ENCODE measurements at places on chromosomes 5 and 9.

GRCh38 chr5:146321571-146321970 is 17.1 kb upstream of the POU4F3 start:
- no peak for DNase-seq

- no peak for DNase-seq
These were observed 21.5 kb upstream of the NEUROG1 start for GRCh38 chr5:135557076-135557838.

DNA sequence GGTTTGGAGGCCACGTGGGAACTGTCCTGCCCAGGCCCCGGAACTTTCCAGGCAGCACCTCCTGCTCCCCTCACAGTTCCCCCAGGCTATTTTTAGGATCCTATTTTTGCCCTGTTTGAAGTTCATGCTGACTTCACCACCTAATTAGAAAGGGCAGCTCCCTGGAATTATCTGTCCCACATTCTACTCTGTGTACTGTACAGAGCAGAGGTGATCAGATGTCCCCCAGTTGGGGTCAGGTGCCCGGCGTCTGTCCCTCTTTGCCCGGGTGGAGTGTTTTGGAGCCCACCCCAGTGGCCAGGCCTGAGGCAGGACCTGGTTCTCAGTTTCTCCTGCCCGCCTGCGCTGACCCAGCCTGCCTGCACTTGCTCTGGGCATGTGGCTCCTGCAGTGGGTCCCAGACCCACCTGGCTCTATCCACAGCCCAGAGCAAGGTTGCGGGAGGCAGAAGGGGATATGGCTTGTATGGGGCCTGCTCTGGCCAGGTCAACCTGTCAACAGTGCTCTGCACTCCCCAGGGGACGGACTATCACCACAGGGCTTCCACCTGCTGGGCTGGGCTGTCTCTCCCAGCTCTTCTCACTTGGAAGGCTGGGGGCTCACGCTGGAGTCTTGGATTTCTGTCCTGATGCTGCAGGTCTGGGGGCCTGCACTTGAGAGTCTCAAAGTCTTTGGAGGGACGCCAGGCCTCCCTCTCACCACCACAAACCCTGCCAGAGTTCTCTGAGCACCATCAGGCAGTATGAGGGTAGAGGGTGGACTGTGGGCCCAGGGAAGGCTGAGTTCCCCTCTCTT is 268.3 kb downstream of the GADD45G start:
- peak; percentile 72 for DNase-seq

GRCh38 chr5:176611435-176611834 is 1.5 kb upstream of the GPRIN1 start:
- DNase-seq, result peak; percentile 84

DNA sequence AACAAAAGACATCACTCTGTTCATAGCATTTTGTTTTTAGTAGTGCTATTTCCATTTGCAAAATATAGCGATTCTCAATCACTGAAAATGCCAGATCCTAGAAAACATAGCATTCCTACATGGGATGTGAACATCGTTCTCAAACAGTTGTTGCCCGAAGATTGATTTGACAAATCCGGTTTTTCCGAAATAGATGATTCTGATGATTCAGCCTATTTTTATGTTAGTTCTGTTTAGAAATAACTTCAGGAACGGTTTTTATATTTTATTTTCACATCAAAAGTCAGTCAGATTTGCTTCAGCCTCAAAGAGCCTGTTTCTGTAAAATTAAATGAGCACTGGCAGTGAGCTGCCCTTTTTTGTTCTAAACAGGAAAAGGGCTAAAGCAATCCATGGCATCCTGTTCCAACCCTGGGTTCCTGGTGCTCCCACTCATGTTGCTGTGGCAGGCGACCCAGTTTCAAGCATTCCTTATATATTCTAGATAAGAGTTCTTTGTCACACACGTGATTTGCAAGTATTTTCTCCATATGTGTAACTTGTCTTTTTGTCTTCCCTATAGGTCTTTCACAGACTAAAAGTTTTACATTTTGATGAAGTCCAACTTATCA is 14.2 kb upstream of the PSIP1 start:
- no peak for DNase-seq

- no peak for DNase-seq
These were observed 562.8 kb downstream of the BNC2 start for GRCh38 chr9:16307626-16308195.

GRCh38 chr9:73118286-73118685 is 33.4 kb upstream of the ANXA1 start:
- no peak for DNase-seq

- no peak for DNase-seq
These were observed 8.0 kb upstream of the REEP5 start for GRCh38 chr5:112930082-112930344.

DNA sequence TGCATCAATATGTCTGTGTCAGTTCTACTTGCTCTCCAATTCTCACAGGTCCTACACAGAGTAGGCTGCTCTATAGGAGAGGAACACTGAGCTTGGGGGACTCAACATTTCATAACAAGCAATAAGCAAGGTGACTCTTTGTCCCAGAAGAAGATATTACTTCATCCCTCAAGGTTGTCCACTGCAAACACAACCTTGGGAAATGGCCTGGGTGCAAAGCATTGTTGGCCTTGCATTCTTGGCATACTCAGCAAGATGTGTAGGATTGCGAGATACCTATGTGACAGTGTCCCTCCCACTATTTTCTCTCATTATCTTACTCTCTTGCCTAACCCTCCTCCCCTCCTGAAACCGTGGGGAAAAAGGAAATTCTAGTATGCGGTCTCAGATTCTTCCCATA is 169.8 kb upstream of the FREM1 start:
- no peak for DNase-seq

GRCh38 chr9:79028101-79028500 is 543.7 kb upstream of the TLE4 start:
- no peak for DNase-seq

DNA sequence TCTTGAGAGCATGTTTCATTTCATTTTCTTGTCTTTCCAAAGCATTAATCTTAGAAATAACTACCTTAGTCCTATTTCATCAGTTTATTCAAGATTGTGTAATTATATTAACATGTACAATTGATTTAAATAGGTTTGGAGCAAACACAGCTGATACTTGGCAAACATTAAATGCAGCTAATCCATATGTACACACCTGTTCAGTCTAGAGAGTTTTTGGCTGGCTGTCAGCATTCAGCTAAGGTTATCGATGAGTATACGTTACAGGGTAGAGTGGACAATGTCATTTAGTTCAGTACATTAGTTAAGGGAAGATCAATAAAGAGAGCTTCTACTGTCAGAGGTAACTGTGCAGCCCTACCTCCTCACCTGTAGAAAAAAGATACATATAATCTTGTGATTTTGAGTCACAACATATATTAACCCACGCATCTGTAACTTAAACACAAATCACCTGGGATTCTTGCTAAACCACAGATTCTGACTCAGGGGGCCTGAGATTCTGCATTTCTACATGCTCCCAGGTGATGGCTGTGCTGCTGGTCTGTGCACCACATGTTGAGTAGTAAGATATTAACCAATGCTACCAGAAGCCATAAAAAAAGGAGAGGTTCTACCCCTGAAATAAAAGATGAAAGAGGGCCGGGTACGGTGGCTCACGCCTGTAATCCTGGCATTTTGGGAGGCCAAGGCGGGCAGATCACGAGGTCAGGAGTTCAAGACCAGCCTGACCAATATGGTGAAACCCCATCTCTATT is 34.1 kb upstream of the PCA3 start:
- no peak for DNase-seq

GRCh38 chr5:172846249-172846648 is 12.2 kb downstream of the ERGIC1 start:
- DNase-seq, result no peak

GRCh38 chr9:32899761-32900160 is 101.7 kb downstream of the APTX start:
- DNase-seq, result no peak

DNA sequence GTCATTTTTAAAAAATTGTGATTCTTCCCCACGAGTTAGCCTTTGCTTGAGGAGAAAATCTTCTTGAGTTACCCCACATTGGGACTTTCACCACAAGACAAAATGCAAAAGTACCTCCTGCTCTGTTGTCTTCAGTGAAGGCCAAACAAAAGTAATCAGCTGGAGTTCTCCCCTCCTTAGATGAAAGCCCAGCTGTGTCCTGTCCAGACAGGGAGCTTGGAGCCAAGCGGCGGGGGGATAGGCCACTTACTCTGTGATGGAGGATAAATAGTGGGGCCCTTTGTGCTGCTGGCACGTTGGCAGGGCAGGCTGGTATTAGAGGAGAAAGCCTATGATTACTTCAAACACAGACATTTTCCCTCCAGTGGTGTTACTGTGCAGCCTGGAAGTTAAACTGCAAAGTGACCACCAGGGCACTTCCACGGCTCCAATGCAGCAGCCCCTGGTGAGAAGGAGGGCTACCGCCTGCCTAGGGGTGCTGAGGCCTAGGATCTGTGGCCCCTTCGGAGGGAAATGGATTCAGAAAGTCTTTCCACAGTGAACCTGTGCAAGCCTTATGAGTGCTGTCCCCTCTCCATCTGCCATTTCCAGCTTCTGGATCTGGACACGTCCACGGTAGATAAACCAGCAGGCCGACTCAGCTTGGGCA is 155.0 kb downstream of the TMEM167A start:
- no peak for DNase-seq

DNA sequence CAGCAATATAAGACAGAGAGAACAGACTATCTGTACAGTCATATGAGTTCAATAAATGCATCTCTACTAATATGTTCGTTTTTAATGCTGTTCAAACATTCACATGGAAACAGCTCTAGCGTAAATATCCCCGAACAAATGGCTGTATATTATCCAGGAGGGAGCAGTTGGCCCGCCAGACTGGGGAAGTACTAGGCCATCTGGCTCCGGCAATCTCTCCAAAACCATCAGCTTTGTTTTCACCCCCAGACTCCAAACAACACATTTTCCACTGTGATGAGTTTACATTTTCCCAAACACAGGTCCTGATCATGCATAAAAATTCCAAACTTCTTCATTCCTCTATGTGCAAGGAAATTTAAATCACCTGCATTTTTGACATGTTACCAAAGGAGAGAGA is 8.7 kb downstream of the EBF1 start:
- DNase-seq, result no peak

DNA sequence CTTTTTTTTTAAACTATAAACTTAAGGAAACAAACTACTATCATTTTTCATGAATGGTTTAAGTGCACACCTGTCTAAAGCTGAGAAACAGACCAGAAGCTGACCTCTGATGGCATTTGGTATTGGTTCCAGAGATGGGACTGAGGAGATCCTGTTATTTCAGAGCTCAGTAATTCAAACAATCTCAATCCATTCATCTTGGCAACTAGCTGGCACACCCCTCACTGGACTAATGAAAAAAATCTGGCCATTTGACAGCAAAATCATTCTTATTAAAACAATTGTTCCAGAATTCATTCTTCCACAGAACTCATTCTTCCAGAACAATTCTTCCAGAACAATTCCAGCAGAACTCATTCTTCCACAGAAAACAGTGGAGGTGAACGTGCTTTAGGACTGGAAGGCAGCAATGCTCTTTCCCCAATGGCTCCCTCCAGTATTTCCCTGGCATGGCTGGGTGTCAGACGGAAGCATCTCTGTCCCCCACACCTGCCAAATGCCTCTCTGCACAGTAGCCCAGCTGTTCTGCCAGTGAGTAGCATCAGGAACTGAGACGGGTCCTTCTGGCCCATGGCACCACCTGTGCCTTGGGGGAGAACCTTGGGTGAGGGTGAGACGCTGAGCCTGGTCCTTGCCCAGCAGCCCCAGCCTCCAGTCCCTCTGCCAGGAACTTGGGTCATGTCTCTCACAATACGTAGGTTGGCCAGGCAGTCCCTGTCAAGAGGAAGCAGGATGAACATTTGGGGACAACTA is 87.5 kb upstream of the EQTN start:
- no peak for DNase-seq

DNA sequence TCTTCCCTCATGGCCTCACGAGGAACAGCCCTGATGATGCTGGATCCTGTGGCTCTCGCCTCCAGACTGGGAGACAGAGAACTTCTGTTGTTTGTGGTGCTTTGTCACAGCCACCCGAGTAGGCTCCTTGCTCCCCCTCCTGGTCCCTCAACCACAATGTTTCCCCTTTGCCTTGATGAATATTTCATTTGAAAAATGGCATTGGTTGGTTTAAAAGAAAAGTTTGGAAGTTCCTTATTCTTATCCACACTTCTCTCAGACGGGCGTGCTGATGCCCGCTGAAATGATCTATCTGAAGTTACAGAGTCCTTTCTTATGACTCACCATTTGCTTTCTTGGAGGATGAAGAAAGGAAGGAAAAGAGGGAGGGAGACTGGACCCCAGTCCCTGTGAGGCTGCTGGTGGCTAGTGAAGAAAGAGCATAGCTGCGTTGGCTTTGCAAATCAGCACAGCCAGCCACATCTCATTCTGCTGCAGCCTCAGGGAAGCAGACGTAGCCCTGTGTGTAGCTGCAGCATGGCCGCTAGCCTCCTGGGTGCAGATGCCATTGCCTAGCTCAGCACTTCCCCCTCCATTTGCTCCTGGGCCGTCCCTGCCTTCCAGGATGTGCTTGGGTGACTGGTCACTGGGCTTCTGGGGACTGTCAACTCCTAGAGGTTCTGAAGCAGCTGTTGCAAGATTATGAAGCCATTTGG is 185.9 kb downstream of the ERCC6L2 start:
- DNase-seq, result no peak

DNA sequence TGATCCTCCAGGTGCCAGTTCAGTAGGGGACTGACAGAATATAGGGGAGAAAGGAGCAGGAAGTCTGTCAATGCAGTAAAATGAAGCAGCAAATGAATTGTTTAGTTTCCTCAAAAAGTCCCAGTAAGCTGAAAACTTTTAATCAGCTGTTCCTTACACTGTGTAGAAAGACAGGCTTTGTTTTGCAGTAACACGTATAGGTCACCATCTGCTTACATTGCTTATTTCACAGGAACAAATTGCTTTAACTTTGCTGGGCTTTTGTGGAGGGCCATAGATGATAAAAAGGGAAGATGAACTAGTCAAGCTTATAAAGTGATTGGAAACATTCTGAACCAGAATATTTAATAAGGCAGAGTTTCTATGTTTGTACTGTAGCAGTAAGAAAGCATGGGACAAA is 331.3 kb upstream of the RFX3 start:
- no peak for DNase-seq

DNA sequence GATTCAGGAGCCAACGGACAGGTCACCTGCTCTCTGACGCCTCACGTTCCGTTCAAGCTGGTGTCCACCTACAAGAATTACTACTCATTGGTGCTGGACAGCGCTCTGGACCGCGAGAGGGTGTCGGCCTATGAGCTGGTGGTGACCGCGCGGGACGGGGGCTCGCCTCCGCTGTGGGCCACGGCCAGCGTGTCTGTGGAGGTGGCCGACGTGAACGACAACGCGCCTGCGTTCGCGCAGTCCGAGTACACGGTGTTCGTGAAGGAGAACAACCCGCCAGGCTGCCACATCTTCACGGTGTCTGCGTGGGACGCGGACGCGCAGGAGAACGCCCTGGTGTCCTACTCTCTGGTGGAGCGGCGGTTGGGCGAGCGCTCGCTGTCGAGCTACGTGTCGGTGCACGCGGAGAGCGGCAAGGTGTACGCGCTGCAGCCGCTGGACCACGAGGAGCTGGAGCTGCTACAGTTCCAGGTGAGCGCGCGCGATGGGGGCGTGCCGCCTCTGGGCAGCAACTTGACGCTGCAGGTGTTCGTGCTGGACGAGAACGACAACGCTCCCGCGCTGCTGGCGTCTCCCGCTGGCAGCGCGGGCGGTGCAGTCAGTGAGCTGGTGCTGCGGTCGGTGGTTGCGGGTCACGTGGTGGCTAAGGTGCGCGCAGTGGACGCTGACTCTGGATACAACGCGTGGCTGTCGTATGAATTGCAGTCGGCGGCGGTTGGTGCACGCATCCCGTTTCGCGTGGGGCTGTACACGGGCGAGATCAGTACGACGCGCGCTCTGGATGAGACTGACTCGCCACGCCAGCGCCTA is 1.7 kb downstream of the PCDHA10 start:
- no peak for DNase-seq

GRCh38 chr9:129568560-129569501 is 52.1 kb downstream of the C9orf50 start:
- peak; percentile 44 for DNase-seq
